ENCODE measurements at places on chromosomes 2 and 18. TPM values are rescaled to one million over a fixed set of nuclear protein-coding genes. Genes with fewer than 3 reads are reported as not detected.

GKN2 gene
- total RNA-seq, result not detected

CERKL gene
- 1.7 TPM for total RNA-seq

RAPGEF4 gene
- total RNA-seq, result 2.8 TPM

APLF gene
- total RNA-seq, result 9.1 TPM

CD226 gene
- total RNA-seq, result 3.5 TPM

GRCh38 chr2:119249311-119249710 is 25.7 kb downstream of the STEAP3 start:
- H3K36me3 ChIP-seq, result no peaks in the 10 kb centered on the region
- no peak overlapping the region for H3K27ac ChIP-seq
- H3K27me3 ChIP-seq, result no peaks in the 10 kb centered on the region
- no peak overlapping the region for H3K4me3 ChIP-seq
- no peaks in the 10 kb centered on the region for H3K4me1 ChIP-seq

DNA sequence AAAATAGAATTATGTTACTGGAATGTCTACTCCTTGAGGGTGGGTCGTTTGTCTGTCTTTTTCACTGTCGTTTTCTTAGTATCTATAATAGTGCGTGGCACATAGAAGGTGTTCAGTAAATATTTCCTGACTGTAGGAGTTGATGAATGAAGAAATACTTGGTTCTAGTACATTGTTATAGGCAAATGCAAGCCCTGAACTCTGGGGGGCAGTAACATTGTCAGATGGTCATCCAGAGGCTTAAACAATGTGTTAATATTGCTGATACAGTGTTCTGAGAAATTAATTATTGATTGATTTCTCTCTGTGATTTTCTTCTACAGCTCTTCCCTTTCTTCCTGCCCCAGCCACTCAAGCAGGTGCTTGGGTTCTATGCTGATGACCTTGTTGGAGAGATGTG is 24.4 kb upstream of the THOC1 start:
- no peak overlapping the region for H3K27ac ChIP-seq
- no peaks in the 10 kb centered on the region for H3K4me1 ChIP-seq
- DNase-seq, result no peak
- H3K4me3 ChIP-seq, result no peak overlapping the region
- H3K36me3 ChIP-seq, result no peaks in the 10 kb centered on the region
- H3K27me3 ChIP-seq, result no peaks in the 10 kb centered on the region

GRCh38 chr2:50395605-50396297 is 636.2 kb downstream of the NRXN1 start:
- H3K27ac ChIP-seq, result no peak overlapping the region
- no peak overlapping the region for H3K4me3 ChIP-seq
- no peak for DNase-seq
- H3K4me1 ChIP-seq, result no peaks in the 10 kb centered on the region

GRCh38 chr2:78023356-78023755 is 501.2 kb upstream of the LRRTM4 start:
- no peak for DNase-seq
- no peaks in the 10 kb centered on the region for H3K27me3 ChIP-seq
- H3K27ac ChIP-seq, result no peak overlapping the region

Data from Peyer's patch (tissue), 4 donors.